Occipital lobe (tissue), 3 donors: ENCODE measurements at places on chromosomes 16 and 17. TPM values are rescaled to one million over a fixed set of nuclear protein-coding genes. Genes with fewer than 3 reads are reported as not detected.

Gene CIBAR2
- total RNA-seq = not detected

Gene MAFG
- total RNA-seq = 16.5 TPM

- no peak for DNase-seq
Measured at GRCh38 chr16:31409433-31409832, 16.3 kb downstream of the ITGAD start.

DNA sequence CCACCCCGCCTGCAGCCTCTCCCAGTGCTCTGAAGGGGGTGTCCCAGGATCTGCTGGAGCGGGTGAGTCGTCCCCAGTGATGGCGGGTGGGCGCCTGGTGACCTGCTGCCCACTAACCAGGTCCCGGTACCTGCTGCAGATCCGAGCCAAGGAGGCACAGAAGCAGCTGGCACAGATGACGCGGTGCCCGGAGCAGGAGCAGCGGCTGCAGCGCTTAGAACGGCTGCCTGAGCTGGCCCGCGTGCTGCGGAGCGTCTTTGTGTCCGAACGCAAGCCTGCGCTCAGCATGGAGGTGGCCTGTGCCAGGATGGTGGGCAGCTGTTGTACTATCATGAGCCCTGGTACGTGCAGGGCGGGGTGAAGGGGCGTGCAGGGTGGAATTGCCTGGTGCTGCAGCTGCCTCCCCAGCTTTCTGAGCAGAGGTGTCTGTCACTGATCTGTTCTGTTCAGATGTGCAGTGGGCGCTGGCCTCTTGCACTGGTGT lies 3.6 kb downstream of the CDT1 start:
- no peak for DNase-seq

Gene SMTNL2
- total RNA-seq = 3.7 TPM

Gene EFCAB13
- total RNA-seq = 16.8 TPM

DNA sequence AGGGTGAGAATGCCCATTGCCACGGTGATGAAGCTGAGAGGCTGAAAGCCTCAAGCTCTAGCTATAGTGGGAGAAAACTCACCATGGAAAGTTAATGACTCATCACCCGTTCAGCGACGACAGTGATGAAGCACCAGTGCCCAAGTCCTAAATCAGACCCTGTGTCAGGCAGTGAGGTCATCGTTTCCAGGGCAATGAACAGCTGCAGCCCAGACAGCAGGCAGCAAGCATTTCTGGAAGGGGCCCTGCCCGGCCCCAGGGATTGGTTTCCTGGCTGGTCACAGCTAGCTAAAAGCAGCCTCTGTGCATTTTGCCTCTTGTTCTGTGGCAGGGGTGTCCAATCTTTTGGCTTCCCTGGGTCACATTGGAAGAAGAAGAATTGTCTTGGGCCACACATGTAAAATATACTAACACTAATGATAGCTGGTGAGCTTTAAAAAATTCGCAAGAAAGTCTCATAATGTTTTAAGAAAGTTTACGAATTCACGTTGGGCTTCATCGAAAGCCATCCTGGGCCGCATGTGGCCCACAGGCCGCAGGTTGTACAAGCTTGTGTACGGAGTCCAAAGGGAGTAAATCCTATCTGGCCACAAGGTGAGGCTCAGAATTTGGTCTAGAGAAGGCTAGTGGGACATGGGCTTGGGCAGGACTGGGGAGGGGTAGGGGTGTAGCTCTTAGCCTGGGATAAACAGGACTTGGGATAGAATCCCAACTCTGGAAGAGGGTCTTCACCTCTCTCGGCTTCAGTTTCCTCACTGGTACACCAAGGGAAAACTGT lies 40.6 kb downstream of the MIS12 start:
- peak; percentile 78 for DNase-seq

Gene CCDC200
- total RNA-seq = not detected

Gene GFAP
- 708 TPM for total RNA-seq
